Fibroblast of skin of left biceps (primary cell): ENCODE measurements at places on chromosomes 1 and 21.
A peak's percentile ranks its signal among the peaks of the same experiment; 100 is the strongest.

DNA sequence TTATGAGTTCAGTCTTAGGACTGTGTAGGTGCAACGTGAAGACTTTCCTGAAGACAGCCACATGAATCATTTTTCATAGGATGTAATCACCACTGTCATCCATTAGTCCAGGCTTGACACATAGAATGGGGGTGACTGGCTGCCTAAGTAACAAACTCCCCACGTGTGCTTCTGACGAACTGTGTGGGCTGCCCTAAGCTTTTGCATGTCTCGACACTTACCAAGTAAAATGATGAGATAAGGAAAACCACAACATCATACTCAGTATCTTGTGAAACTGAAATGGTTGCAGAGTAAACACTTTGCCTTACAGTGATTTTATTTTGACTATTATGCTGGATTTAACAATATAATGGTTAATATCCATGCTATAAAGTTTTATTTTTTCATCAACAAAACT is 19.5 kb downstream of the ERG start:
- no peak for DNase-seq

GRCh38 chr1:203628201-203629015 is 1.8 kb downstream of the ATP2B4 start:
- no peak for DNase-seq

DNA sequence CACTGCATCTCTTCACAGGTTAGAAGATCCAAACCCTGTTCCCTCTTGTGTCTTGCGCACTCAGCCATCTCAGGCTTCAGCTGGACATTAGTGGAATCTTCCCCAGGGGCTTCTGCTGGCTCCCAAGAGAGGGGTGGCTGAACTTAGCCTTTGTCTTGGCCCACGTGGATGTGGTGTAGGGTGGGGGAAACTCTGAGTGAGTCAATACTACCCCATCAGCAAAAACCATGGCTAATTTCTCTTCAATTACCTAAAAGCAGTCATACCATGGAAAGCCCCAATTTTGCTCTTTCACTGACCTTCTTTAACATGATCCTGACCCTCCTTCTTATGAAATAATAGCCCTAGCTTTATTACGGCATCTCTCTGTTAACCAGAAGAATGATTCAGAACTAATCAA is 72.5 kb upstream of the RAB3GAP2 start:
- no peak for DNase-seq

- DNase-seq, result no peak
These were observed 44.4 kb downstream of the RWDD3 start for GRCh38 chr1:95278173-95279006.

DNA sequence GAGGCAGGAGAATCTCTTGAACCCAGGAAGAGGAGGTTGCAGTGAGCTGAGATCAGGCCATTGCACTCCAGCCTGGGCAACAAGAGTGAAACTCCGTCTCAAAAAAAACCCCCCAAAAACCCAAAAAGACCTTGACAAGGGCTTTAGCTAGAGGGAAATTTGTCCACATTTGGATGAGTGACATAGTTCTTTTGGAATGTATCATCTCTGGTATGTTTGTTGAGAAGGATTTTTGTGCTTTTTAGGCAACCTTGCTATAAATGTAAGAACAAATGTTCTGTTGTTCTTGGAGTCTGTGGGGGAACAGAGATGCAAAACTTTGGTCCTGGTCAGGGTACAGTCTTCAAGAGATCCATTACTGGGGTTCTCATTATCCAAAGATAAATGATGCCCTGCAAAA is 28.9 kb downstream of the INAVA start:
- DNase-seq, result no peak

DNA sequence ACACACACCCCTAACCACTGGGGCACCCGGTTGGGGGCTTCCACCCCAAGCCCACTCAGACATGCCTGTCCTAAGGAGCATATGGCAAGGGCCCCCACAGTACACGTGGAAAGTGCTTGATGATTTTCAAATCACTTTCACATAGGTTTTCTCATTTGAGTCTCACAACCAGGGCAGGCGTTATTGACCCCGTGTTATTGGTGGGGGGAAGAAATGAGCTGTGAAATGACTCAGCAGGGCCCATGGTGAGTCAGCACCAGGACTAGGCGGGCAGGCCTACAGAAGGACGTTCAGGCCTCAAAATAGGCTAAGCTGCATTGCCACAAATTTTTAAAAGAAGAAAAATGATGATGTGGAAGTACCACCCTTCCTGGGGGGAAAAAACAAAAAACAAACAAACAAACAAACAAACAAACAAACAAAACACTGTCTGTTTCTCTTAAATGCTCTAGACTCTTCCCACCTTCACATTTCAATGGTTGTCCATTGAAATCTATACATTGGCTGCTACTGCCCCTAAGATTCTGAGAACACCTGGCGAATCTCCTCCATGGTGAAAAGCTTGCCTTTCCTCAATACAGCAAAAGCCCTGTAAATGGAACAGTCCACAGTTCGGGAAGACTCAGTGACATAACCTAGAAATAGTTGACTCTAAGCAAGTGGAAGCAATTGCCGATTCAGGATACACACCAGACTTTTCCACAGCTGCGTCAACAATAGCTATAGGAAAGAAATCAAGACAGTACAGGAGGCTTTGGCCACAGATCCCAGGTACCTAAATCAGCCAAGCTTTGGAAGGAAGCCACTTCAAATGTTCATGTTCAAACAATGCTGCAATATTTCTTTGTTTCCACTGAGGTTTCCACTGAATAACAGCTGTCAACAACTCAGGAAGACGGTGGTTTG is 234.7 kb downstream of the TOMM20 start:
- peak; percentile 77 for DNase-seq

- peak; percentile 94 for DNase-seq
These were observed 47.6 kb downstream of the ATP6V1G3 start for GRCh38 chr1:198492872-198493271.

DNA sequence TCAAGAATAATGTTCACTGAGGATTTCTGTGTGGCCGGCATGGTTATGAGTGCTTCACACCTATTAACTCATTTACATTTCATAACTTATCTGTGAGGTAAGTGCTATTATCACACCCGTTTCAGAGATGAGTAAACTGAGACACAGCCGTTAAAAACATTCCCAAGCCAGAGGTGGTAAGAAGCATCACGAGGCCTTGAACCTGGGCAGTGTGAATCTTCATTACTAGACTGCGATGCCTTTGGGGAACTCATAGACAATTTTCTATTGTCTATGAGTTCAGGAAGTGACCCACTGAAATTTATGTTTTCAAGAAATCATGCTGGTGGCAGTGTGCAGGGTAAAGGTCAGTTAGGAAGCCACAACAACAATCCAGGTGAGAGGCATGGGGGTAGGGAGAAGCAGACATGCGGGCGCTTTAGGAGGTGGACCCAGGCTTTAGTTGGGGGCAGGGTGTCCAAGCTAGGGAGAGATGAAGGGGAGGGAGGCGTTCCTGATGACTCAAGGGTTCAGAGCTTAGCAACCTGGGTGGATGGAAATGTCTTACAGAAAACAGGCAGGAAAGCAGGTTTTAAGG is 14.5 kb downstream of the GNG12 start:
- DNase-seq, result no peak

DNA sequence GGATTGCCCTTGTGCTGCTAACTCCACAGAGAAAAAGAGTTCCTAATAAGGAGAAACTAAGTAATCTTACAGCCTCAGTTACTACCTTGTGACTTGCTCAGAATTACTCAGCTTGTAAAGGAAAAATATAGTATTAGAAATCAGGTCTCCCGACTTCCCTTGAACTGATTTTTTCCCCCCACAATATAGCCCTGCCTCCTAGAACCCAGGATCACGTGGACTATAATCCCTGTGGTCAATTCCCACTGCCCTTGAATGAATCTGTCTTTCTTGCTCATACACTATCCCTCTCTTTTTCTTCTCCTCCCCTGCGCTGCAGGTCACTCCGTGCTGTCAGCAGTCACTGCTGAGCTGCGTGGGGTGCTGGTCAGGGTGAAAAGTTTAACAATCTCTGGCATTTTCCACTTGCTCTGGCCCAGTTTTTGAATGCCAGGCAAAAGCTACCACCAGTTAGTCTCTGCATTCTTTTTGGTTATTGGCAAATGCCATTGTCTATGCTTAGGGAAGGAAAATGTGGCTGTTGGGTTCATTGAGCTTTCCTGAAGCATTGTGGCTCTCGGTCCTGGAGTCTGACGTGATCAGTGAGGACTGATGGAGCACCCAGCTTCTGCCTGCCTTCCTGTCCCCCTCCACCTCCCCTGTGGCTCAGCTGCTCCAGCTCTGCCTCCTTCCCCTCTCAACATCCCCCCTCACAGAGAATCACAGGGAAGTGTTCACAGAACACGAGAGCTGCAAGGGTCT is 1.9 kb upstream of the MYOC start:
- no peak for DNase-seq

DNA sequence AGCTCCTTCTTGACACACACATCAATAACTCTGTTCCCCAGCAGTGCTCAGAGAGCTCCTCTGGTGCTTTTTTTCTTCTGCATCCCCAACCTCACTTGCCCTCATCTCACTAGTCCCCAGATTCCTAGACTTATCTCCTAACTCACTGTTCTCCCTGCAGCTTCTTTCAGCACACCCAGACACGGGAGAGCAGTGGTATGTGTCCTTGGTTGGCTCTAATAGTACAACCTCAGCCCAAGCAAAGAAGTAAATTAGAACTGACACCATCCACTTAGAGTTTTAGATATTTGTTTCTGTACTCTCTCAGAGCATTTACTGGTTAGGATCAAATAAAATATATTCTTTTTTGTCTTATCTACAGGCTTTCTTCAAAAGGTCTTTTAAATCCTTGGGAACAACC is 201.4 kb upstream of the SNX7 start:
- no peak for DNase-seq

- DNase-seq, result no peak
These were observed 326.7 kb upstream of the CAMK1G start for GRCh38 chr1:209256766-209257350.

DNA sequence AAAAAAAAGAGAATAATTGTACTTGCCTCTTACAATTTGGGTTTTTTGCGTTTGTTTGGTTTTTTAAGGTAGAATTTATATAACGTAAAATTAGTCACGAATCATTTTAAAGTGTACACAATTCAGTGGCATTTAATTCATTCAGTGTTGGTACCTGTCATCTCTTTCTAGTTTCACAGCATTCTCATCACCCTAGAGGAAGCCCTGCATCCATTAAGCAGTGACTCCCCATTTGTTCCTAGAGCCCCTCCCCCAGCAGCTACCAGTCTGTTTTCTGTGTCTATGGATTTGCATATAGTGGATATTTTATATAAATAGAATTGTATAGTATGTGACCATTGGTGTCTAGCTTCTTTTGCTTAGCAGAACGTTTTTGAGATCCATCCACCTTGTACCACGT is 233.2 kb upstream of the FMN2 start:
- no peak for DNase-seq

DNA sequence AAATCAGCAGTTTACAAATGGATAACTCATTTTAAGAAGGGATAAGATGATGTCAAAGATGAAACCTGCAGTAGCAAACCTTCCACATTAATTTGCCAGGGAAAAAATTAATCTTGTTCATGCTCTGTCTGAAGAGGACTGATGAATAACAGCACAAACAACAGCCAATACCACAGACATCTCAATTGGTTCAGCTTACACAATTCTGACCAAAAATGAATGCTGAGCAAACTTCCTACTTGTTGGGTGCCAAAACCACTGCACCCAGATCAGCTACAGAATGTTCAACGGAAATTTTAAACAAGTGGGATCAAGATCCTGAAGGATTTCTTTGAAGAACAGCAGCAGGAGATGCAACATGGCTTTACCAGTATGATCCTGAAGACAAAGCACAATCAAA is 98.3 kb downstream of the COQ8A start:
- no peak for DNase-seq

DNA sequence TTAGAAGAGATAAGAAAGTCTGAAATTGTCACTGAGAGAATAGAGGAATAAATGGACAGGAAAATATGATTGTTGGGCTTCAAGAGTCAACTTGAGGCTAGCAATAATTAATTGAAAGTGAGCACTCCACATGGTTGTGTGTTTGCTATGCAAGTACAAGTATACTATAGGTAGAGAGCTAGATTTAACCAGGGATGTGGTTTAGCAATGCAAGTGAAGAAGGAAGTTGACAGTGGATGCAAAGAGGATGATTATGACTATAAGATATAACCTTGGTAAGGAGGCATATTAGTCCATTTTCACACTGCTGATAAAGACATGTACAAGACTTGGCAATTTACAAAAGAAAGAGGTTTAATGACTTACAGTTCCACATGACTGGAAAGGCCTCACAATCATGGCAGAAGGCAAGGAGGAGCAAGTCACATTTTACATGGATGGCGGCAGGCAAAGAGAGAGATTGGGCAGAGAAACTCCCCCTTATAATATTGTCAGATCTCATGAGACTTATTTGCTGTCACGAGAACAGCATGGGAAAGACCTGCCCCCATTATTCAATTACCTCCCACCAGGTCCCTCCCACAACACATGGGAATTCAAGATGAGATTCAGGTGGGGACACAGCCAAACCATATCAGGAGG is 47.3 kb downstream of the DTL start:
- no peak for DNase-seq
